ENCODE measurements at places on chromosomes 11 and 22.

DNA sequence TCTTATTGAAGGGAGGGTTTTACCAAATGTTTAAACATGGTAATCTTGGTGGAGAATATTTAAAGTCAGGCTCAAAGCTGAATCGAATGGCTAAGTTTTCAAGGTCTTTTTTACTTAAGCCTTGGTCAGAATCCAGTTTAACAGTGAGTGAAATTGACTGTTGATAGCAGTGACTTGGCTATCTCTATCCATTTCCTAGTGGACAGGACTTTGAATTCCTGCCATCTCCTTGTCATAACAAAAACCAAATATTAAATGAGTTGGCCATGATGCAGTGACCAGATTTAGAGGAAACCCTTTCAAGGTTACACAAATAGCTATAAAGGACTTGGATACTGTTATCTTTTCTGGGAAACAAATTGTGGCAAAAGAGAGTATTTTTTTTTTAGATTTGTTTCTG is 92.0 kb downstream of the JRKL start:
- H3K27ac ChIP-seq, result no peak overlapping the region
- no peaks in the 10 kb centered on the region for H3K4me1 ChIP-seq
- no peak for DNase-seq
- H3K4me3 ChIP-seq, result no peak overlapping the region
- H3K27me3 ChIP-seq, result no peaks in the 10 kb centered on the region

DNA sequence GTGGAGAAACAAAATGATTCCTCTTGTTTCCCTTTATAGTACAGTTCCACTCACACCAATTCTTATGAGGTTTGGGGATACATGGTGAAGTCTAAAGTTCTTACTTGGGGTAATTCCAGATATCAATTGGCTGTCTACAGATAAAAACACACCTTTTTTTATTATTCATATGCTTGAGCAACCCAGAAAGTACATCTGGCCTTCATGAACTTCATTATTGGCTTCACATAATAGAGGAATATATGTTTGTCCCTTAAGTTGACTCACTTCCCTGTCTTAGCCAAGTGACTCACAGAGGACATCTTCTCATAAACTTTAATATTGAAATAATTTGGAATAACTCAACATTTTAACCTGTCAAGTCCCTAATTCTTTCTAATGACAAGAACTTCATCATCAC is 36.3 kb upstream of the SOX6 start:
- no peak overlapping the region for H3K27ac ChIP-seq
- H3K4me1 ChIP-seq, result no peaks in the 10 kb centered on the region
- no peak overlapping the region for H3K4me3 ChIP-seq

DNA sequence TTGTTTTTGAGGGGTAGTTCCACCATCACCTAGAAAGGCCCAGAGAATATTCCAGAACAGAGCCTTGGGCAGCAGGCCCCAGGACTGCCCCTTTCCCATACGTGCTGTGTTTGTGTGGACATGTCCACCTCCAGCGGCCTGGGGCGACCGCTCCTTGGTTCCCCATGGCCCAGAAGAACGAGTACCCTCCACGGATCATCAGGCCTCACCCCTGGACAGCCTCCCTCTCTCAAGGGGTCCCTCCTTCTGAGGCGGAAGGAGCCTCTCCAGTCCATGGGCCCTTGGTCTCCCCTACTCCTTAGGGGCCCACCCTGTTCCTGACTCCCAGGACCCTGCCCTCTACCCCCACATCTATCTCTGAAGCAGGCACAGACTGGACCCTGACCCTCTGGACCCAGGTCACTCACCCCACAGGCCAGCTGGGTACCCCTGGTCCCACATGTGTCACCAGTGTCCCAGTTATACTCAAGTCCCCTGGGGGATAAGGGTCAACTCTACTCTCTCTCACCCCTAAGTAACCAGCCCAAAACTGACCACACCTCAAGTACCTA is 32.6 kb downstream of the IGLL5 start:
- no peak for DNase-seq
- no peaks in the 10 kb centered on the region for H3K36me3 ChIP-seq
- no peak overlapping the region for H3K4me3 ChIP-seq

- no peak for DNase-seq
- H3K4me3 ChIP-seq, result no peak overlapping the region
These were observed 18.0 kb upstream of the BID start for GRCh38 chr22:17792299-17792698.

DNA sequence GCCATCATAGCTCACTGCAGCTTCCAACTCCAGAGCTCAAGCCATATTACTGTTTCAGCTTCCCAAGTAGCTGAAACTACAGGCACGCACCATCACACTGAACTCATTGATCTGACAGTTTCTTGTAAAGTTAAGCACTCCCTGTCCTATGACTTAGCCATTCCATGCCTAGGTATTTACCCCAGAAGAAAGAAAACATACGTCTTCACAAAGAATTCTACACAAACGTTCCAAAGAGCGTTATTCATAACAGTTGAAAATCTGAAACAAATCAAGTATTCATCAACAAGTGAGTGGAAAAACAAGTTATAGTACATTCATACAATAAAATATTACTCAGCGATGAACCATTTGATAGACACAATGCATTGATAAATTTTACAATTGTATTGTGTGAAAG is 7.8 kb upstream of the NLRP10 start:
- no peaks in the 10 kb centered on the region for H3K27me3 ChIP-seq
- H3K4me3 ChIP-seq, result no peak overlapping the region
- H3K36me3 ChIP-seq, result no peaks in the 10 kb centered on the region
- no peaks in the 10 kb centered on the region for H3K4me1 ChIP-seq
- no peak for DNase-seq

DNA sequence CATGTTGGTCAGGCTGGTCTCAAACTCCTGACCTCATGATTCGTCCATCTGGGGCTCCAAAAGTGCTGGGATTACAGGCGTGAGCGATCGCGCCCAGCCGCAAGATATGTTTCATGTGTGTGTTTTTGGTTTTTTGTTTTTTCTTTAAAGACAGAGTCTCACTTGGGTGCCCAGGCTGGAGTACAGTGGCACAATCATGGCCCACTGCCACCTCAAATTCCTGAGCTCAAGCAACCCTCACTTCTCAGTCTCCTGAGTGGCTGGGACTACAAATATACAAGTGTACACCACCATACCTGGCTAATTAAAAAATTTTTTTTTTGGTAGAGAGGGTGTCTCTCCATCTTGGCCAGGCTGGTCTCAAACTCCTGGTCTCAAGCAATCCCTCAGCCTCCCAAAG is 8.4 kb downstream of the TIGD3 start:
- H3K27ac ChIP-seq, result peak overlapping the region; percentile 29
- H3K4me1 ChIP-seq, result no peaks in the 10 kb centered on the region
- H3K4me3 ChIP-seq, result no peak overlapping the region
- no peaks in the 10 kb centered on the region for H3K36me3 ChIP-seq
- no peak for DNase-seq

DNA sequence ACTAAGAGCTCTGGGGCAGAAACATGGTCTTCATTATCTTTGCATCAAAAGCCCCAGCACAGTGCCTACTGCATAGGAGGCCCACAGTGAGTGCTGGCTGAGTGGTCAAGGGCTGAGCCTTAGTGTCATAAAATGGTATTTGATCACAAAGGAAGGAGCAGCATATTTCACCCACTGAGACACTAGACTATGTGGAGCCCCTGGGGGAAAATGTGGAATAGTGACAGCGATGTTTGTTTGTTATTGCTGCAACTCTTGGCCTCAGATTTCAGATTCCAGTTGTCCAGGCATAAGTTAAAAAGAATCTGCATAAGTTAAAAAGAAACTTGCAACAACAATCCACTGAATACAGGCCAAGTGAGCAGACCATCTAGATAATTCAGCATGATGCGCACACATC is 7.0 kb downstream of the KIRREL3 start:
- DNase-seq, result no peak
- no peaks in the 10 kb centered on the region for H3K36me3 ChIP-seq
- H3K4me1 ChIP-seq, result no peaks in the 10 kb centered on the region
- H3K4me3 ChIP-seq, result no peak overlapping the region

DNA sequence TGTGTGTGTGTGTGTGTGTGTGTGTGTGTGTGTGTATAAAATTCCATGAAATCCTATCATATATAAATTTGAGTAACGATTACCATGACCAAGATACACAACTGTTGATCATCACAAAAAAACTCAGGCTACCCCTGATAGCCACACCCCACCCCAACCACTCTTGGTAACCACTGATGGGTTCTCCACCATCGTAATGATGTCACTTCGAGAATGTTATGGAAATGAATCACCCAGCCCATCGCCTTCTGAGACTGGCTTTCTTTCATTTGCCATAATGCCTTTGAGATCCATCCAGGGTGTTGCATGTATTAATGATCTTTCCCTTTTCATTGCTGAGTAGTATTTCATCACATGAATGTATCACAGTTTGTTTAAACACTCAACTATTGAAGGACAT is 496.0 kb downstream of the MIAT start:
- no peak for DNase-seq
- H3K27ac ChIP-seq, result no peak overlapping the region
- no peak overlapping the region for H3K4me3 ChIP-seq
- H3K27me3 ChIP-seq, result peaks cover 12% of the 10 kb centered on the region

GRCh38 chr11:126839496-126839895 is 161.1 kb downstream of the KIRREL3 start:
- no peak for DNase-seq
- no peaks in the 10 kb centered on the region for H3K36me3 ChIP-seq
- H3K27ac ChIP-seq, result no peak overlapping the region
- no peaks in the 10 kb centered on the region for H3K4me1 ChIP-seq
- no peak overlapping the region for H3K4me3 ChIP-seq

DNA sequence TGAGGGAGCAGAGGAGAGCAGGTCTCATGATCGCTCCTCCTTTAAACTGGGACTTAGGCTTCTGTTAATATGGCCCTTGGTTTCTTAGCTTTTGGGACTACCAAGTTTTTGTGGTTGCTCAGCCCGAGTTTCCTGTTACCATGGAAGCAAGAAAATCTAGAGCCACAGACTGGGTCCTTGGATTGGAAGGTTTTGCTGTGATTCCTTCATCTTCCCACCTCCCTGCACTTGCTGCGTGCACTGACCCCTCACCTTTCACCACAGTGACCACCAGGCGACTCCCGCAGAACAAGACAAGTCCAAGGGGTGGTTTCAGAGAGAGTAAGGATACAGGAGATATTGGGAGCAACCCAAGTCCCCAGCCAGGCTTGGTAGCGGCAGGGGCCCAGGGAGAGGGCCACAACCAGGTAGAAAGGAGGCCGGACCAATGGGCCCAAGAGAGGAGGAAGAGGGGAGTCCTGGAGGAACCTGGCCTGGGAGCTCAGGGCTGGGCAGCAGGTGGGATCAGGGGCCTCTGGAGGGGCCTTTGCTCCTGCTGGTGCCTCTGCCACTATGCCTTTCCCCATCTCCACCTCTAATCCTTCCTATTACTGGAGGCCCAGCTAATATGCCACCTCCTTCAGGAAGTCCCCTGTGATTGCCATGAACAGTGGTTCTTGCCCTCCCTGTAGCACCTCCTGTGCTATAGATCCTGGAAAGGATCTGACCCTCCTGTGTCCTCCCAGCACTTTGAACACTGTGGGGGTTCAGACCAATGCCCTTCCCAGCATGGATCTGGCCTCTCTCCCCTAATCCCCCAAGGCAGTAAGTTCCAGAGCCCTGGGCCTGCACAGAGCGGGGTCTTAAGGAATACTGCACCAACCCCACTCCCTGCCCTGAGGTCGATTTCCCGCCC is 21.2 kb downstream of the CSF2RB start:
- no peak overlapping the region for H3K4me3 ChIP-seq
- H3K27me3 ChIP-seq, result no peaks in the 10 kb centered on the region
- no peaks in the 10 kb centered on the region for H3K4me1 ChIP-seq
- no peak for DNase-seq
- H3K27ac ChIP-seq, result no peak overlapping the region
- H3K36me3 ChIP-seq, result no peaks in the 10 kb centered on the region

GRCh38 chr11:76642341-76642740 is 28.2 kb downstream of the LRRC32 start:
- no peaks in the 10 kb centered on the region for H3K27me3 ChIP-seq
- no peak overlapping the region for H3K4me3 ChIP-seq
- no peaks in the 10 kb centered on the region for H3K36me3 ChIP-seq
- no peaks in the 10 kb centered on the region for H3K4me1 ChIP-seq
- no peak for DNase-seq
- no peak overlapping the region for H3K27ac ChIP-seq

- no peaks in the 10 kb centered on the region for H3K4me1 ChIP-seq
- DNase-seq, result no peak
- no peak overlapping the region for H3K27ac ChIP-seq
- H3K4me3 ChIP-seq, result no peak overlapping the region
These were observed 38.5 kb downstream of the PAMR1 start for GRCh38 chr11:35486934-35487333.

DNA sequence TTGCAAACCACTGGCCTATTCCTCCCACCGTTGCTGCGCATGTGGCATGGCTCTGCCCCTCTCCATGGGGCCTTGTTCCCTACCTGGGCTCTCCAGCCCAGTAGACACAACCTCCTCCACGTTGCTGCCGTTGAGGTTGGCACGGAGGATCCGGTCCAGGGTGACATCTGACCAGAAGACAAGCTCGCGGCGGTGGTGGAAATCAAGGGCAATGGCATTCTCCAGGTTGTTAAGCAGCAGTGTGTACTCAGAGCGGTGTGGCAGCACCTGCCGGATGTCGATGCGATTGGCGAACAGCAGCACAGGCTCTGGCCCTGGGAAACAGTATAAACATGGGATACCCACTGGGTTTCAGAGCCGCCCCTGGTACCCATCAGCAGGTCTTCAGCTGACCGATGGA is 23.8 kb downstream of the LRP4 start:
- no peak overlapping the region for H3K27ac ChIP-seq
- DNase-seq, result no peak
- no peak overlapping the region for H3K4me3 ChIP-seq

All from transverse colon (tissue), 4 donors.